Activated naive CD8-positive, alpha-beta T cell treated with anti-CD3 and anti-CD28 coated beads, Interleukin-2, amount 50 U/mL, for 16 hours (primary cell): ENCODE measurements at places on chromosomes 12 and 14.

DNA sequence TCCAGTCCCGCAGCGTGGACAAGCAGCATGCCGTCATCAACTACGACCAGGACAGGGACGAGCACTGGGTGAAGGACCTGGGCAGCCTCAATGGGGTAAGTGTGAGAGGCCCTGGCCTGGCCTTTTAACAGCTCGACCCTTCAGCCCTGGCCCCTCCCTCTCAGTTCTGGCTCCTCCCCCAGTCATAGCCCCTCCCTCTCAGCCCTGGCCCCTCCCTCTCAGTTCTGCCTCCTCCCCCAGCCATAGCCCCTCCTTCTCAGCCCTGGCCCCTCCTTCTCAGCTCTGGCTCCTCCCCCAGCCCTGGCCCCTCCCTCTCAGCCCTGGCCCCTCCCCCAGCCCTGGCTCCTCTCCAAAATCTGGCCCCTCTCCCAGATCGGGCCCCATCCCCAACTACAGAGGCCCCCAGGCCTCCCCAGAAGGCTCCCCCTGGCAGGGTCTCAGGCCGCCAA is 11.2 kb downstream of the CEP170B start:
- DNase-seq = no peak

DNA sequence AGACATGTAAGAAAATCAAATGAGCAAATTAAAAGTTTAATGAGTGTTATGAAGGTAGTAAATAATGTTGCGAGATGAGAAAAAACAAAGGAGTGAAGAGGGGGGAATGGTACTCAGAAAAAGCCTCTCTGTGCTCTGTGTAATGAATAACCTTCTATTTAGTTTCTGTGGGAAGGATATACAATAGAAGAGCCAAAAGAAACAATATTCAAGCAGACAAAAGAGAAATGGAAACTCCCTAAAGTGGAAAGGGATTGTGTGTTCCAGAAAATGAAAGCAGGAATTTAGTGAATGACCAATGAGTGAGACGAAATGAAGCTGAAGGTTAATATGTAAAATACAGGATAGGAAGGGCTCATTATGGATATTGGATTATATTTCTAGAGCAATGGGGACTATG is 18.5 kb downstream of the OR4K1 start:
- no peak for DNase-seq

GRCh38 chr12:20122274-20122673 is 246.1 kb upstream of the PDE3A start:
- no peak for DNase-seq

DNA sequence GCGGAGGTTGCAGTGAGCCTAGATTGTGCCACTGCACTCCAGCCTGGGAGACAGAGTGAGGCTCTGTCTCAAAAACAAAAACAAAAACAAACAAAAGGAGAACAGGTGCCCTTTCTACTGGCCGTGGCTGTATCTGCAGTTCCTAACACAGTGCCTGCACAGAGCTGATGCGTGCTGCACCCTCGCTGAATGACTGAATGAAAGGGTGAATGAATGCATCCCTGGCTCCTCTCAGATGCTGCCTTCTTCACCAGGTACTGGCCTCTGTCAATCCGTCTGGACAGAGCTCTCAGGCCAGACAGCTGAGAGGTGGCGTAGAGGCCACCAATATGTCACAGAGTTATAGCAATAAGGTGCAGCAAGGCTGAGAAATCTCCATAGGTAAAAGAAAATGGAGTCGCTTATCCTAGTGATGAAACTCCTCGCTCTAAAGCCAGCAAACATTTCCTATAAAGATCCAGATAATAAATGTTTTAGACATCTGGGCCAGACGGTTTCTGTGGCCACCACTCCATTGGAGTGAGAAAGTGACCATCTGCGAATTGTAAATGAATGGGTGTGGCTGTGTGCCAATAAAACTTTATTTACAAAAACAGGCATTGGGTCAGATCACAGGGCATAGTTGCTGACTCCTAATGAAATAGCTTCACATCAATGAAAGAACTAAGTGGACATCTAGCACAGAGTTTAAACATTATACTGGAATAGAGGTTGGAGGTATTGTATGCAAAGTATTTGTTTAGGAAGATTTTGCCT is 15.9 kb upstream of the FZD10 start:
- DNase-seq = no peak

DNA sequence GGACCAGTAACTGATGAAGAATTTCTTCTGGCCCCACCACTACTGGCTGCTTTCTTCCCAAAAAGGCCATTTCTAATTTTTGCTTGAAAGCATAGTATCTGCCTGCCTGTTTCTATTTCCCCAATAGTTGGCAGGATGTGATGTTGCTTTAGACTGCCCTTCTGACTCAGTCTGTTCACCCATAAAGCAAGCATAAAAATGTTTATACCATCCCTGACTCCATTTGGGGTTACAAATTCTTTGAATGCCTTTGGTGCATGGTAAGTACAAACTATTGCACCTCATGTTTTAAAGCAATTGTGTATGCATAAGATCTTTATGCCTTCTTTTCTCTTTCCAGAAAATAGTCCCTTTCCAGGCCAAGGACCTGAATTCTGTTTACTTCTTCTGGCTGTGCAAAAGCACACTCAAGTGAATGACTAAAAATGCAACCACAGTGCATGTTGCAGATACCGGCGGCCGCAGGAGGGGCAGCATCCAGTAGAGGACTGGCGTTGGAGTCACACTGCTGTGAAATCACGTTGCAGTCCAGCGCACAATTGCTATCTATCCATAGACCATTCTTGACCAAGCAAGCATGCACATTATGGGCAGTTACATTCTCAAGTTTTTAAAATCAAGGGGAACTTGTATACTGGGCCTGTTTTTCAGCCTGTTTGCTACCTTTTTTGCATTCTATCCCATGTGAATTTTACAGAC is 82.4 kb downstream of the SLC5A8 start:
- DNase-seq = no peak

DNA sequence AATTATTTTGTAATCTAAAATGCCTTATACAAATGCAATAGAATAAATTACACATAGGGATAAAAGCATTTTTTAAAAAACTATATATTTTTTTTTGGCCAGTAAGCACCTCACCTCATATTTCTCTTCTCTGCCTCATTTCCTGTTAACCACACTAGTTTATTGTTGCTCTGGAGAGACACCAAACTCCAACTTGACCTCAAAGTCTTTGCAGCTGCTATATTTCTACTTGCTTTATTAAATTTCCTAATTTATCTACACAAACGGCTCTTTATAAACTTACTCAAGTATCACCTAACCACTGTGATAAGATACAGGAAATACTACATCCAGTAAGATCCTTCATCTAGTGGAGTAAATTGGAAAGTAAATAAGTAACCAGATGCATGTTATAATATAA is 622.3 kb downstream of the C12orf50 start:
- no peak for DNase-seq
